Eye (tissue), 1 donor: ENCODE measurements at places on chromosomes 13 and 19.

- DNase-seq, result no peak
These were observed 10.4 kb downstream of the SPINT2 start for GRCh38 chr19:38274739-38275138.

- DNase-seq, result peak; percentile 35
These were observed 175.1 kb upstream of the KL start for GRCh38 chr13:32840989-32841713.

DNA sequence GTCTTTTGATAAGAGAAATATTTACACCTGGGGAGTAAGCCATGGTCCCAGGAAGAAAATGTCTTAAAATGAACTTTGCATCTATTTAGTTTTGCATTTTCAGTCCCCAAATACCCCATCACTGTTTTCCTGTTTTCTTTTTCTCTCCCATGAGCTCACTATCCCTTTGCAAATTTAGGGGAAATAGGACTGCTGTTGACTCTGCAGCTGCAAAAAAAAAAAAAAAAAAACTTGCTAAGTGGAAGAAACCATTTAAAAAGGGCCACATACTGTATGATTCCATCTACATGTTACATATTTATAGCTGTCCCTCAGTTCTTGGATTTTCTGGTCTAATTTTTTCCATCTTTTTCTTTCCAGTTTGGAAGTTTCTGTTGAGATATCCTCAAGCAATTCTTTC lies 98.2 kb upstream of the SERP2 start:
- no peak for DNase-seq

GRCh38 chr13:38566519-38566918 lies 120.4 kb upstream of the FREM2 start:
- DNase-seq, result peak; percentile 24

- DNase-seq, result no peak
These were observed 1555.5 kb downstream of the UQCRFS1 start for GRCh38 chr19:27657271-27658051.

DNA sequence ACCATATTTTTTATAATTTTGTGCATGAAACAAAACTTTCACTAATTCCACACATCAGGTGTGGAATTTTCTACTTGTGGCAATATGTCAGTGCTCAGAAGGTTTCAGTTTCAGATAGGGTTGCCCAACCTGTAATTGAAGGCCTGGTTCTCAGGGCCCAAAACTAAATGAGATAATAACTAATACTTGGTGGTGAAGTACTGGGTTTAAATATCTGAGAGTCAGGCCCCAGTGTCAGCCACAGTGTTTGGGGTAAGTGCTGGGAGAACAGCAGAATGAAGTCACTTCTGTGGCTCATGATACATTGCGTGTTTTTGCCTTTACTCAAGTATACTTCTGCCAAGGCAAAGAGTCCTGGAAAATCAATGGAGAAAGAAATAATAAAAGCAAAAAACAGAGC lies 5.6 kb downstream of the SAFB start:
- no peak for DNase-seq

DNA sequence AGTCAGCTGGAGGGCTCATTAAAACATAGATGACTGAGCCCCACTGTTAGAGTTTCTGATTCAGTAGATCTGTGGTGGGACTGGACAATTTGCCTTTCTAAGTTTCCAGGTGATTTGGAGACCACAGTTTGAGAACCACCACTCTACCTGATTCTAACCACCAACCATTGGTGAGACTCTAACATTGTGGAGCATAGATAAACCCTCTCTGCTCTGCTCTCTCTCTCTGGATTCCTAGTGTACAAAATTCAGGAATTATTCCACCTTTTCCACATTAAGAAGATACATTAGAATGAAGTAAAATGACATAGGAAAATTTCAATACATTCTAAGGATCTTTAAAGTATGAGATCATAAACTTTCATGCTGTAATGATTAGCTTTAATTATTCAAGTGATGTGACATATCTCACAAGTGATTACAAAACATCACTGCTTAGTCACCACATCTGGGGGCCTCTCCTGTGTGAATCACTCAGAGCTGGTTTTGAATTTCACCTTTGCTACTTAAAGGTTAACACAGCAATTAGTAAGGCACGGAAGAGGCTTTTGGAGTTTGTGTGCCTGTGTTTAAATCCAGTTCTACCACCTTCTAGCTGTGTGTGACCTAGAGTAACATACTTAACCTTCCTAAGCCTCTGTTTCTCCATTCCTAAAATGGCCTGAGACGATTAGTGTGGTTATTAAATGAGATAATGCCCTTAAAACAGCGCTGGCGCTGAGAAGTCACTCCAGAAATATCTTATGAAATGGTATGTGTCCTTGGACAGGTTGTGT lies 78.5 kb upstream of the NBEA start:
- DNase-seq, result no peak

- DNase-seq, result no peak
These were observed 662 bp upstream of the SPACA6 start for GRCh38 chr19:51692468-51692867.

GRCh38 chr13:76976929-76977328 lies 15.0 kb upstream of the CLN5 start:
- DNase-seq, result no peak

GRCh38 chr13:23473221-23473620 lies 39.7 kb upstream of the SACS start:
- DNase-seq, result no peak

GRCh38 chr13:34868733-34869132 lies 73.3 kb upstream of the NBEA start:
- no peak for DNase-seq

DNA sequence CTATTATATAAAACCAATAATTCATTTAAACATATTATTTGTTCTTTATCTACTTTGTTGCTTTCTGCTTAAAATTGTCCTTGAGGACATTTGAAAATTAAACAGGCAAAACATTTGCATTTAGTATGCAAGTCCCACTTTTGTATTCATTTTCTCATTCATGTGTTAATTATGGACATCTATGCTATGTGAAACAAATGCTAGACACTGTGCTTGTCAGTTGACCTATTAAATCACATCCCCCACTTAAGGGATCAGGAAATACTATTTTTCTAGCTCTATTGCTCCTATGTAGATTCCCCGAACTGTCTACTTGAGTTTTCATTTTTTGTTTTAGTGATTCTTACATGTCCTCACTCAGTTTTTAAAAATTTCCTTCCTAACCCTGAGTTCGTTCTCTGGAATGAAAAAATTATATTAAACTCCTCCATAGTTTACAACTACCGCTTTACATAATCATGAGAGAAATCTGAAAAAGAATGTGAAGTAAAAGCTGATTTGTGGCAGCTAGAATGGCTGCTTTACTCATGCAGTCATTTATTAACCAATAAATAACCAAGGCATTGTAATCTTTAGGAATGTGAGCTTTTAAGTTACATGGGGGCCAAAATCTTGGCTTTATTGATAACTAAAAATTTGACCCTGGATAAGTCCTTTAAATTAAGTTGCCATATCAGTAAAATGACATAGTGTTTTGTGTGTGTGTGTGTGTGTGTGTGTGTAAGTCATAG lies 188.5 kb downstream of the LIG4 start:
- peak; percentile 7 for DNase-seq

GRCh38 chr13:70798385-70798784 lies 690.1 kb upstream of the KLHL1 start:
- no peak for DNase-seq

DNA sequence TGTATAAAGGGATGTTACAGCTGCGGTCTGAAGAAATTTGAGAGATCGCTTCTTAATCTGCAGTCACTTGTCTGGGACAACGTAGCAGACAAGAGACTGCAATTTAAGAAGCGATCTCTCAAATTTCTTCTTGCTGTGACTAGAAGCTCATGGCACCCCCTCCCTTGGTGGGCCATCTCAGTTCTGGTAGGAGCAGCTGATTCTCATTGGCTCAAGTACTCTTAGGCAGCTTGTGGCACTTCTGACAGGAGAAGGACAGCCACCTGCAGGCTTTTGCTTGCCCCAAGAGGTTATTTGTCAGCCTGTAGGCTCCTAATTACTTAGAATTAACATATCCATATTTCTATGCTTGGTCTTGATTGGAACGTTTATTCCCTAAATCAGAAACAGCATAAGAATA lies 503.0 kb downstream of the DCT start:
- no peak for DNase-seq

GRCh38 chr13:108500711-108501110 lies 128.7 kb upstream of the MYO16 start:
- no peak for DNase-seq

DNA sequence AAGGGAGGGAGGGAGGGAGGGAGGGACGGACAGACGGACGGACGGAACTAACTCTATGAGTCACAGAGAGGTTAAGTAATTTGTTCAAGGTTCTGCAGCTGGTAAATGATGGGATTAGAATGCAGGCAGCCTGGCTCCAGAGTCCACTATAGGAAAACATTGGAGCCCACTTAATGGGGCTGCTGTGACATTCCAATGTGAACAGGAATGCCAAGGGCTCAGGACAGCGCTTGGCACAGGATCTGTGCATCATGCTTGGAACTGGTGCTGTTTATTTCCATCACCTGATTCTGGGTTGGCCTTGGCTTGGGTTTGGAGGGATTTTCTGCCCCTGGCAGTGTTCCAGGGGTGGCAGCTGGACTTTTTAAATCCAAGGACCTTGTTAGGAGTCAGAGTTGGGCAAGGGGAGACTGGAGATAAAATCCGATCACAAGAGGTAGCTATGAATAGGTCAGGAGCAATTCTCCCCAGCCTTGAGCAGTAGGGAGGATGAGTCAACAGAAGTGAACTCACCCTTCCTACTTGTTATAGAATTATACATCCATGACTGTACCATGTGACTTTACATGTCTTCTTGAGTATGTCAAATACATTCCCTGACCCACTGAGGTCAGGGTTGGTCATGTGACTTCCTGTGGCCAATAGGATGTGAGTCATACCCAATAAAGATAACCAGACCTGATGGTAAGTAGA lies 7.8 kb upstream of the HIF3A start:
- DNase-seq, result no peak

- DNase-seq, result peak; percentile 49
These were observed 609 bp downstream of the EPS15L1 start for GRCh38 chr19:16470911-16471811.

- peak; percentile 57 for DNase-seq
These were observed at the start of gene COX7A1 for GRCh38 chr19:36152352-36153091. COX7A1 (minus strand) TSS chr19:36152447; CDS start chr19:36152407, 40 bp downstream.

GRCh38 chr19:55674841-55675660 lies at the start of gene EPN1:
EPN1 (plus strand) TSS chr19:55675226; CDS start chr19:55678628, 3,402 bp downstream.
- DNase-seq, result peak; percentile 98

GRCh38 chr13:28548872-28549271 lies 53.9 kb upstream of the FLT1 start:
- no peak for DNase-seq

GRCh38 chr13:29165216-29165615 lies 345.1 kb downstream of the MTUS2 start:
- DNase-seq, result no peak

DNA sequence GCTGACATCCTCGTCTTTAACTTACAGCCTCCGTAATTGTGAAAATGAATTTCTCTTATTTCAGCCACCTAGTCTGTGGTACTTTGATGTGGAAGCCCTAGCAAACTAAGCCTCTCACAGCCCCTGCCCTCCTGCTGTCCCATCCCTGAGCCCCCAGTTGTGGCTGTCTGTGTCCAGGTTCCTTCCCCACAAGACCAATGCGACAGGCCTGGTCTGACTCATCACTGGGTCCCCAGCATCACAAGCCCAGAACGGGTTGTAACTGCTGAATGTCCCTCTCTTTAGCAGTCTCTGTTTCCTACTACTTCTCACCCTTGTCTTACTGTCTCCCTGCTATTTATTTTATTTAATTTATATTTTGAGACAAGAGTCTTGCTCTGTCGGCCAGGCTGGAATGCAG lies 5.7 kb downstream of the POU2F2 start:
- no peak for DNase-seq

DNA sequence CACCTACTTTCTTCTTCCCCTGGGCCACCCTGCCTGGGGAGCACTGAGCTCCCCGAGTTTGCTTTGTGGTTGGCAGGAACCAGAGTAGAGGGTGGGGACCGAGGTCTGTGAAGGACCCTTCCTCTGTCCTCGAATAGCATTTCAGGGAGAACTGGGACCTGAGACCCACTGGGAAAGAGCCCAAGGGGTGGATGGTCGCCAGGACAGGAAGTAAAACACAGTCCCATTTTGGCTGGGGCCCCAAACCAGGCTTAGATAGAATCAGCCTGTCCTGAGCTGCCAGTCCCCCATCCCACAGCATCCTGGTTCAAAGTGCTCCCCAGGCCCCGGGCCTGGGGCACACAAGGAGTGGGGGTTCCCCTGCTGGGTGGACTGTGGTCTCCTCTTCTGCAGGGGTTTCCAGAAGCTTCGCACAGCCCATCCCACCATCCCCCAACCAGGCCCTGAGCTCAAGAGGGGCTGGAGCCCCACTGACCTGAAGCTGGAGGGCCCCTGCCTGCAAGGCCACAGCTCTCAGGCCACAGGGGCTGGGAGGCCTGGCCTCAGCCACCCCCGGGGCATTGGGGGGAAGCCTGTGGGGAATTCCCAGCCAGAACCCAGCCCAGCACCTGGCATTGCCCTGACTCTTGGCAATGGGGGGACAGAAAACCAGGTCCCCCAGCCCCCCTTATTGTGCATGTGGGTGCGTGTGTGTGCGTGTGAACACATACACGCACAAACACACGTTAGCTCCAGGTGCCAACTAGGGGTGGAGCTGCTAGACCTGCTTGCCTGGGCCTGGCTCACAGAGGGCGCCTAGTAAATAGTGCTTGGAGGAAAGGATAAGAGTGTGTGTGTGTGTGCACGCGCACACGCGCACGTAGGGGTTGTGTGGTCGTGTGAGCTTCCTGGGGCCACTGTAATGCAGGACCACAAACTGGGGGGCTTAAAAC lies 995 bp upstream of the MKNK2 start:
- no peak for DNase-seq

- no peak for DNase-seq
These were observed 1234.7 kb downstream of the SLITRK1 start for GRCh38 chr13:82647540-82647939.

DNA sequence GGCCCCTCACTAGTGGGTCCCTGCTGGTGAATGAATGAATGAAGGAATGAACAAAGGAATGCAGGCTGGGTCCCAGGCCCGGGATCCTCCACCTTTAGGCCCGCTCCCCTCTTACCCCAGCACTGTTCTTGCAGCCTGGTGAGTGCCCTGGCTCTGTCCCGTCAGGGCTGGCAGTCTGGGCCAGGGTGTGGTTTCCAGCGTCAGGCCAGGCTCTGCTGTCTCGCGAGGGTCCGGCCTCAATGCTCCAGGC lies 317 bp downstream of the LYL1 start:
- no peak for DNase-seq

DNA sequence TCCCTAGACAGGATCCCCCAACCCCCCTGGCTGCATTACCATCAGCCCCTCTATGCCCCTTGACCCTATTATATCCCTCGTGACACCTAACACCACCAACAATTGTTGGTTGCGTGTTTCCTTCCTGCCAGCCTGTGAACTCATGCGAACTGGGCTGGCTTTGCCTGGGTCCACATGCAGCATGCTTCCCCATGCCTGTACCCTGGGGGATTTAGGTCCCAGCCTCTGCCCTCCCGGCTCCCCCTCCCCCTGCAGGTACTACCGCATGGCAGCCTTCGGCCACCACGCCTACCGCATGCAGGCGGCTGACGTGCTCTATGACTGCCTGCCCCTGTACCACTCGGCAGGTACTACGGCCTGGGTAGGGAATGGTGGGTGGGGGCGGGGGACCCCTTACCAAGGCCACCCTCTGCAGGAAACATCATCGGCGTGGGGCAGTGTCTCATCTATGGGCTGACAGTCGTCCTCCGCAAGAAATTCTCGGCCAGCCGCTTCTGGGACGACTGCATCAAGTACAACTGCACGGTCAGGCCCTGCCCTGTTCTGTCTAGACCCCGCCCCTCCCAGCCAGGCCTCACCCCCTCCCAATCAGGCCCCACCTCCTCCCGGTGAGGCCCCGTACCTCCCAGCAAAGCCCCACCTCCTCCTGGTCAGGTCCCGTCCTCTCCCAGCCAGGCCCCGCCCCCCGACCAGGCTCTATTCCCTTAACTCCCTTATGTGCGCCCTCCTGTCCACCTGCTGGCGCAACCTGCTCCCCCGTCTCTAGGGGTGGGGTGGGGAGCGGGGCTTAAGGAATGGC lies 18.5 kb downstream of the SLC27A1 start:
- DNase-seq, result peak; percentile 69
